Fibroblast of upper back skin (primary cell): ENCODE measurements at places on chromosomes 1 and 21.

GRCh38 chr1:5502311-5503194 lies 489.7 kb downstream of the NPHP4 start:
- DNase-seq = no peak

- no peak for DNase-seq
Measured at GRCh38 chr21:31268090-31268489, 76.0 kb downstream of the TIAM1 start.

GRCh38 chr1:109935451-109935900 lies 24.8 kb downstream of the CSF1 start:
- DNase-seq = no peak

DNA sequence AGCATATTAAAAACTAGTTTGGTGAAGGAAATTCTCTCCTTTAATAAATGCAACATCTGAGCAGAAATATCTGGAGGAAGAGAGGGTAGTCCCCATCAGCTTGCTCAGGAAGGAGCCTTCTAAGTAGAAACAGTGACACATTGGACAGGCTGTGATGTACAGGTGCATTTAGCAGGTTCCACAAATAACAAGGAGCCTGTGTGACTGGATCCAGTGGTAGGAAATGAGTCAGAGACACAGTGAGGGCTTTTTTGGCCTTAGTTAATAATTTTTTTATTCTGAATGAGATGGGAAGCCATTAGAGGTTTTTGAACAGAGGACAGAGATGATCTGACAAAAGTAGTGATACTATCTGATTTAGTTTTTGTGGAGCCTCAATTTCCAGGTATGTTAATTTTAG lies 738.9 kb upstream of the PTBP2 start:
- no peak for DNase-seq

DNA sequence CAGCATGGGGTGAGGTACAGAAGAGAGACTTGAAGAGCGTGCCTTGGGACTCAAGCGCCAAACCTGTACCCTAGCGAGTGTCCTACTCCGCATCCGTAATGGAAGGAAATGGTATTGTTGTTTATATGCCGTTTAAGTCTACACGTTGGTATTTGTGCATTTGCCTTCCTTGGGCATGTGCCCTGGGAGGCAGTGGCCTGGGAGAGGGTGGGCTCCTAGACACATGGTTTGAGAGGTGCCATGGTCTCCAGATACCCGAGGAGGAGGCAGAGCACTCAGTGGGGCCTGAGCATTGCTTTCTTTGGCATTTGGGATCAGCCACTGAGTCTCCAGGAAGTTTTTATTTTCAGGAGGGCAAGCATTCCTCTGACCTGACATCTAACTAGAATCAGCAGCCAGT lies 6.5 kb downstream of the ZNF672 start:
- no peak for DNase-seq

DNA sequence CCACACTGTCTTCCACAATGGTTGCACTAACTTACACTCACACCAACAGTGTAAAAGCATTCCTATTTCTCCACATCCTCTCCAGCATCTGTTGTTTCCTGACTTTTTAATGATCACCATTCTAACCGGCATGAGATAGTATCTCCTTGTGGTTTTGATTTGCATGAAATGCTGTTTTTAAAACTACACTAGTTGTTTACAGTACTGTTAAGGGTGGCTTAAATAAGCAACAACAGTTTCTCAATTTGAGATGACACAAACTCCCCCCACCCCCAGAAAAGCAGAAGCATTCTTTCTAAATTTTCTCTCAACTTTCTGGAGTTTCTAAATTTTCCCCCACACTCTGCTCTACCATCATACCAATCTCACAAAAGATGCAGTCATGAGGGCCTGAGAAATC lies 7.1 kb upstream of the SLAMF7 start:
- no peak for DNase-seq

GRCh38 chr1:234114648-234115307 lies 210.3 kb downstream of the SLC35F3 start:
- DNase-seq = peak; percentile 52

DNA sequence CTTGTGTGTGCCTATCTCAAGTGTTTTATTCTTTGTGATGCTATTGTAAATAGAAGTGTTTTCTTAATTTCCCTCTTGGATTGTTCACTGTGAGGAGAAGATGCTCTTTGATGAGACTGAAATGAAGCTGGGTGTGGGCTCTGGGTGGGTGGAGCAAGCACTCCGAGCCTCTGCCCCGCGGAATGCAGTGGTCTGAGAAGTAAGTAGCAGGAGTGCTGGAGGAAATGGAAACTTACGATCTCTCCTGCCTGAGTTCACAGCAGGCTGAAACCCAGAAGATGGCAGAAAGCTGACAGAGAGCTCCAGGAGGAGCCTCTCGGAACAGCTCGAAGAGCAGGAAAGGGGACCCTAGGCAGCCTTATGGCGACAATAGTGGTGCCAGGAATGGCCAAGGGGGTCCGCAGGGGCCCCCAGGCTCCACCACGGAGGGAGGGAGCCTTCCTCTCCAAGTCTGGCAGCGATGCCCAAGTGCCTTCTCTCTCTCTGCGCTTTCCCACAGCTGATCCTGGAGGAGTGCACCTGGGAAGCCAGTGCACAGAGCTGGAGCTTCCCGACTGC lies 126.8 kb upstream of the COL6A1 start:
- peak; percentile 36 for DNase-seq

DNA sequence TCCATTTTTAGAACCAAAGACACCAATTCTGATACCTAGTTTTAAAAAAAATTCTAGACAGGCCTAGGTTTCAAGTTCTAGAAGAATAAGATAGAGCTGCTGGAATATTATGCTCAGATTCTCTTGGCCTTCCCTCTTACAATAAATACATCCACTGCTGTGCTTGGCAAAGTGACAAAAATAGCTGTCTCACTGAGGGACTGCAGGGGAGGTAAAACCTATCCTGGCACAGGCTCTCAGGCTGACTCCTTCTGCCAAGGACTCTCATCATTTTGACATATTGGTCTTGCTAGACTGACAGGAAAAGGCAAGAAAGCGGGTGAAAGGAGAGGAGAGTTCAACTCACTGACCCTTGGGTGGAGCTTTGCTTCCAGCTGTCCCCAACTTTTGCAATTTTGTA lies 197.0 kb upstream of the LHX8 start:
- peak; percentile 13 for DNase-seq
